ENCODE measurements at places on chromosomes 4 and X.

DNA sequence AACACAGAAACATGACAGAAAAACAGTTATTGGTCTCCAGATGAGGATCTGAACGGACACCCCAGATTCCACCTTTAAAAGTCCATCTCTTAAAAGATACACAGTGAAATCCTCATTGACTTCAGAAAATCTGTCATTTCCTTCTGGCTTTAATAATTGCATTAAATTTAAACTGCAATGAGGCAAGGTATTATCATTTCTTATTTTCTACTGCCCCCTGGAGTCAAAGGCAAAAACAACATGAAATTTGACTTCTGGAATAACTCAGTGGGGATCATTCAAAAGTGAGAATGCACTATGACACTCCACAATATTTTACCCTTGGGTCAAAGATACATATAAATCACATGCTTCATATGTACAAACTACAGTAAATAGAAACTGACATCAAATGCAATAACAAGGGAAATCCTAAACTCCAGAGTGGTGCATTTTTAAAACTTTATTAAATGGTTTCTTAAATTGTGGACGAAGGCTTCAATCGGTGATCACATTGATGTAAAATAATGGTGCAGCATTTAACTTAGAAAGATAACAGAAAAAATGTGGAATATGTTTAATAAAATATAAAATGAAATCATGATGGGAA is 56.4 kb upstream of the SPANXN1 start:
- no peak for DNase-seq

DNA sequence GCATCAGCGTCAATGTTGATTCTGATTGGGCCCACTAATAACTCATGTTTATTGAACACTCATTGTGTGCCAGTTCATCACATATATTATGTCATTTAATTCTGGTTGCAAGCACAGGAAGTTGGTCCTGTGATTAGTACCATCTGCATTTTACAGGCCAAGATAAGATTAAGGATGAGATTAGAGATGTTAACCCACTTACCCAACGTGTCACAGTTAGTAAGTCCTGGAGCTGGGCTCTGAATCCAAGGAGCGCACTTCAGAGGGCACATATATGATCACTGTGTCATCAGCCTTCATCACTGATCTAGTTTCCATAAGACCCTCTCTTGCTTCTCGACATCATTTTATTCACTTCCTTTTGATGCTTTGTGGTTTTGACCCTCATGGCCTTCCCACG is 205.3 kb upstream of the ANXA3 start:
- DNase-seq: no peak

GRCh38 chr4:113375964-113376666 is 326.7 kb downstream of the ANK2 start:
- no peak for DNase-seq

DNA sequence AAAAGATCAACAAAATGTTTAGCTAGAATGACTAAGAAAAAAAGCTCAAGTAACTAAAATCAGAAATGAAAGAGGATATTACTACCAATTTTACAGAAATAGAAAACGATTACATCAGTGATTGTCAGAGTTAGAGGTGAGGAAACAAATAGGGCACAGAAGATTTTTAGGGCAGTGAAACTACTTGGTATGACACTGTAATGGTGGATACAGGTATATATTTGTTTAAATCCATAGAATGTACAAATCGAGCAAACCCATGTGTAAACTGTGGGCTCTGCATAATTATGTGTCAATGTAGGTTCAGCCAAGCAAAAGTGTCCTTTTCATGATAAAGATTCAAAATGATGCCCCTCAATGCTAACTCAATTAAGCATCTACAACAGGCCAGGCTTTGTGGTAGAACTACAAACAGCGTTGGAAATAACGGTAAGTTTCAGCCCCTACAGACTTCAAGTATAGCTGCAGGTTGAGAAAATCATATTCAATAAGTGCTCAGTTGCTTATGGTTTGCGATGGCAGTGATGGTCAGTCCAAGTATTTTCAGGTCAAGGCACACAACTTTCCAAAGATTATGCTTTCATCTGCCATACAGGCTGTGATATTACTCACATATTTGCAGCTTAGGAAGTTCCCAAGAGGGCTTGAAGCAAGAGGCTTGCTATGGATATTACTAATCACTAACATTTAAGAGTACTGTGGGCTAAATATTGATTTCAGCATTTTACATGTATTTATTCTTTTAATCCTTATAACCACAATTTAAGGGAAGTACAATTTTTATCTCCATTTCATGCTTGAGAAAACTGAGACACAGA is 158.6 kb downstream of the TET2 start:
- DNase-seq: no peak

DNA sequence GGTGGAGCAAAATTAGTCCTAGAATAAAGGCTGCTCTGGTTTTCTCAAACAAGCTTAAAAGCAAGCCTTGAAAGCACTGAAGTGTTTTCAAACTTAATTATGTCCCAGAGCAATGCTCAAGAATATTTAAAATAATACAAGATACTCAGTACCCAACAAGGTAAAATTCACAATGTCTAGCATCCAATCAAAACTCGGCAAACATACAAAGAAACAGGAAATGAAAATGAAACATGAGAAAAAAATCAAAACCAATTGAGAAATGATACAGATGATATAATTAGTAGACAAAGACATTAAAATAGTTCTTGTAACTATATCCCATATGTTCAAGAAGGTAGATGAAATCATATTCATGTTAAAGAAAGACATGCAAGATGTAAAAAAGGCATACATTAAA is 45.0 kb upstream of the MAML3 start:
- DNase-seq: no peak

DNA sequence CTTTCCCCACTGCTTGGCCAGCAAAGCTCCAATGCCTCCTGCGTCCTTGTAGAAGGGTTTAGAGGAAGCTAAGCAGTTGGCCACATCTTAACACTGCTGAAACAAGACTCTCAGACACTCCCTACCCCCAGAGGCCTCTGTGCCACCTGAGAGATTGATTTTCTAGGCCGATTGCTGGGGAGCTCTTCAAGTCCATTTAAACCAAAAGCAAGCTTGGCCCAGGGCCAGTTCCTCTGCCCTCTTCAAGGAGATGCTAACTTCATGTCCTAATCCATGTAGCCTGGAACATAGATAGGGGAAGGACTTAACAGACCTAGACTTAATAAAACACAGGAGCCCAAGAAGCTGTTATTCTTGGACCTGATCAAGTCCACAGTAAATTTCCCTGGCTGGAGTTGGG is 27.2 kb upstream of the FMR1NB start:
- DNase-seq: no peak

- DNase-seq: no peak
Observed at GRCh38 chr4:24514808-24515207, 69.5 kb downstream of the DHX15 start.

- DNase-seq: no peak
Observed at GRCh38 chr4:88005076-88005475, 2.4 kb upstream of the PKD2 start.

DNA sequence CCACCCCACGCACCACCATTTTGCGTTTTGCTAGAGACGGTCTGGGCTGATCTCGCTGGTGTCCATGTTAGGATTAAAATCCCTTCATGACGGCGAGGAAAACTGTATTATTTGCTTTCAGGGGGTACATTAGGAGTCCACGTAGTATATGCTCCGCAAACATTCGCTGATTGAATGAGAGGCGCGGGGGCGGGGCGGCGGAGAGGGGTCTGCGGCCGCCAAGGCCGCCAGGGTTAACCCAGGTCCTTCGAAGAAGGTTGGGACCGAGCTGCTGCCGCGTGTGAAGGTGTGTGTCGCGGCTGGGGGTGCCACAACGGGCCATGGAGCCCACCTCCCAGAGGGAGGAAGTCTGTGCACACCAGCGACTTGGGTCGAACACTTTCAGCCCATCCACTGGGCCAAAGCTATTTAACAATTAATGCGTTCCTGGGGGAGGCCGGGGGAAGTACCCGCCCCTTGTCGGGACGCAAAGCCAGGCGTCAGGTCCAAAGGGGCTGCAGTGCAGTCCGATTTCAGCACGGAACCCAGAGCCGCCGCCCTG is 6.4 kb upstream of the PITX2 start:
- DNase-seq: no peak

DNA sequence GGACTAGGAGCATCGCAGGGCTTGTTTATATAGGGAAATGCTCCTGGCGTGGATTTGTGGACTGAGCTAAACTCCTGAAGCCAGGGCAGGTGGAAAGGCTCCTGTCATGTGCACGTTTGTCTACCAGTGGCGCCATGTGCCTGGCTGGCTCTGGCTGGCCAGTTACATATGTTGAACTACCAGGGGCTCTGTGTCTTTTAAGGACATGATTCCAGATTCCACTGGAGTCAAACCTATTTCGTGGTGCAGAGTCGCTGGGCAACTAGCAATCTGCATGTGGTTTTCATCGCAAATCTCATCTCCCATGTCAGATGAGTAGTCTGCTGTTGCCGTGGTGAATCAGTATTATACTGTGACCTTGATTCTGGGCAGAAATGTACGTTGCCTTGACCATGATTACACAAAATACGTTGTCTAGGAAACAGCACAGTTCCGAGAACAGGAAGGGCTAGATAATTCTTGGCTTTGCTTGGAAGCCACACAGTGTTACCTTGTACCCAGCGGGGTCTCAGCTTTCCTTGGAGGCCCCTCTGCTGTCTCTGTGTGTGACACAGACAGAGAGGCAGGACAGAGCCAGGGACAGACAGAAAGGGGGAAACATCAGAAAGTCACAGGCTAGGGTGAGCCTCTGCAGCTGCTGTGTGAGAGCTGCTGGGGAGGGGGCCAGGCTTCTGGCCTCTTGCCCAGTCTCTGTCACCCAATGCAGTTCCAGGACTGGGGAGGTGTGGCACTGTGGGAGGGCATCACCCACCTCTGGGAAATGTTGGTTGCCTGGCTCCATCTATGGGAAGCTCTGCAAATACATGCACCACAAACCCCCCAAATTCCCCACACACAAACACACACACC is 19.2 kb downstream of the PNMA6E start:
- no peak for DNase-seq

- no peak for DNase-seq
Observed at GRCh38 chr4:63757929-63758328, 651.3 kb downstream of the TECRL start.

DNA sequence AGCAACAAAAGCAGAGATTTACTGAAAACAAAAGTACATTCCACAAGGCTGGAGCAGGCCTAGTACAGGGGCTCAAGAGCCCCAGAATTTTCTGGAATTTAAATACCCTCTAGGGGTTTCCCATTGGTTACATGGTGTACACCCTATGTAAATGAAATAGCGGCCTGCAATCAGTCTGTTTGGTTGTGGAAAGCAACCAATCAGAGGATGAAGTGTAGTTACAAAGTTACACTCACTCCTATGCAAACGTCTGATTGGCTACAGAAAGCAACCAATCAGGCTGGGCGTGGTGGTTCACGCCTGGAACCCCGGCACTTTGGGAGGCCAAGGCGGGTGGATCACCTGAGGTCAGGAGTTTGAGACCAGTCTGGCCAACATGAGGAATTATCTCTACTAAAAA is 13.8 kb upstream of the TXLNG start:
- DNase-seq: no peak

DNA sequence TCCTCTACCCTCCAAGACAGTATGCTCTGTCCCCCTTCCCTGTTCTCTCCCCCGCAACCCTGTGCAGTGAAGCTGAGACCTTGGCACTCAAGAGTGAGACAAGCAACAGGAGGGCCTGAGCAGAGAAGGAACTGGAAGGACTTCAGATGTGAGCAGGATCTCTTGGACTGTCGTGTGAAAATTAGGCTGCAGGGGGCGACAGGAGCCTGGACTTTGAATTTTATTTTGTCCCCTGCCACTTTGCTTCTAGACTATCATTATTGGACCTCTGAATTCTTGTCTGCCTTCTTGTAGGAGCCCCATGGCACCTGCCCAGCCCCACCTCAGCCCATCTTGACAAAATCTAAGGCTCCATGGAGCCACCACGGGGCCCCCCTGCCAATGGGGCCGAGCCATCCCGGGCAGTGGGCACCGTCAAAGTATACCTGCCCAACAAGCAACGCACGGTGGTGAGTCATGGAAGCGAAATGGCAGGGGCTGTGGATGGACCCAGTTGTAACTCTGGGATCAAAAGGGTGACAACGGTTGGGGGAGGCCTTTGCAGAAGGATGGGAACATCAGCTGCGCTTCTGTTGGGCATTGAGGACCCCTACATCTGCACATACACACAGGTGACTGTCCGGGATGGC is 1.7 kb downstream of the ARAF start:
- DNase-seq: no peak

GRCh38 chr4:22201256-22201655 is 252.7 kb upstream of the KCNIP4 start:
- no peak for DNase-seq

DNA sequence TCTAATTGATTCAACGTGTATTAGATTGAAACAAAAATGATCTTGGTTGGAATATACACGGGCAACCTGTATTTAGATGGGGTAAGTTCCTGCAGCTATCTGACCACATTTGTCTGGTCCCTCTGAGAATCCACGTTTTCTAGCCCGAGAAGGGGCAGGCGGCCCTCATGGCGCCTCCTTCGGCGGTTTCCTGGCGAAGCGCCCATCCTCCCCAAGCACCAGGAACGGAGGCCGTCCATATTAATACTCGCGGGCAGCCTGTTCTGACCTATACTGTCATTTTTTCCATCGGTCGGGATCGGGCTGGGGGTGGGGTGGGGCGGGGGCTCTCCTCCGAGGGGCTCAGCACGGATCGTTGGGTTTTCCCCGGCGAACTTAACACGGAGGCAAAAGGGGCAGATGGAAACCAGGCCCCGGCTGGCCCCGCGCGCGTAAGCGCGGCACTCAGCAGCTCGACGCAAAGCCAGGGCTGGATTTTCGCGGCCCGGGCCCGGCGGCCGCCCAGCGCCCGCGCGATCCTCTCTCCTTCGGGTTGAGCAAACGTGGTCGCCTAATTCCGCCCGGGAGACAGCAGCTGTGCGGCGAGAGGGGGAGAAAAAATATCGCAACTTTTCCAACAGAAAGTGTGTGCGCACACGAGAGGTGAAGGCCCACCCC is 77.2 kb upstream of the BCOR start:
- DNase-seq: no peak

DNA sequence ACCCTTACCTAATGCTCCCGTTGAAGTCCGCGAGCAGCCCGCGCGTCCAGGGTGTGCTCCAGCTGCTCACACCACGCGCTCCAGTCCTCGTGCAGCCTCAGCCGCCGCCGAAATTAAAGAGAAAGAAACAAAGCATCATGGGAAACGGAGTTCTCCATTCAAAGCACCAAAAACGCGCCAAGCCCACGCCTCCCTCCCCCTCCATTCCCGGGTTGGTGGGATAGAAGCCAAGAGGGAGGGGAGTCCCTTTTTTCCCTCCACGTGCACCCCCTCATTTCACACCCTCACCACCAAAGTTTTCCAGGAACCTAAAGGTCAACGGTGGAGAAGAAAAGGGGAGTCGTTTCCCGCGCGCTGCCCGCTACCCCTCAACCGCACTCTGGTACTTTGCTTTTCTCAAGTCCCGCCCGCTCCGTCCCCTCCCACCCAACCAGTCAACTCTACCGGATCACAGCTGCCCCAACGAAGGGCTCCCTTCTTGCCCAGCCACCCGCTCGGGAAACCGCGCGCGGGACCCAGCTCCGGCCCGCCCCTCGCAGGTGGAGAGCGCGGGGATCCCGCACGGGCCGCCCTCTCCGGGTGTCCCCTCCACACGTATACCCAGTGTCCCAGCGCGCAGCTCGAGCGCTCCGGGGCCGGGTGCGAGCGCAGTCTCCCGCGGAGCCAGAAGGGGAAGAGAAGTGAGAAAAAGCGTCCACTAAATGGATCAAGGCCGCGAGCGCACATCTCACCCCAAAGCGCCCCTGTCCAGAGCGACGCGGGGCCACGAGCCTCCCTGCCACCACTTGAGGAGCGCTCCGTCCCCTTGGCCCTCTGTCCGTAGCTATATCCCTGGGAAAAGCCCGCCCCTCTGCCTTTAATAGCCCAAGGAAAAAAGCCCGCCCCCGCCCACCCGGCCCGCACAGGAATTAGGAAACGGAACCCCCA is 65.1 kb upstream of the CCDC160 start:
- DNase-seq: no peak
